ENCODE measurements at places on chromosomes 5 and 9.

DNA sequence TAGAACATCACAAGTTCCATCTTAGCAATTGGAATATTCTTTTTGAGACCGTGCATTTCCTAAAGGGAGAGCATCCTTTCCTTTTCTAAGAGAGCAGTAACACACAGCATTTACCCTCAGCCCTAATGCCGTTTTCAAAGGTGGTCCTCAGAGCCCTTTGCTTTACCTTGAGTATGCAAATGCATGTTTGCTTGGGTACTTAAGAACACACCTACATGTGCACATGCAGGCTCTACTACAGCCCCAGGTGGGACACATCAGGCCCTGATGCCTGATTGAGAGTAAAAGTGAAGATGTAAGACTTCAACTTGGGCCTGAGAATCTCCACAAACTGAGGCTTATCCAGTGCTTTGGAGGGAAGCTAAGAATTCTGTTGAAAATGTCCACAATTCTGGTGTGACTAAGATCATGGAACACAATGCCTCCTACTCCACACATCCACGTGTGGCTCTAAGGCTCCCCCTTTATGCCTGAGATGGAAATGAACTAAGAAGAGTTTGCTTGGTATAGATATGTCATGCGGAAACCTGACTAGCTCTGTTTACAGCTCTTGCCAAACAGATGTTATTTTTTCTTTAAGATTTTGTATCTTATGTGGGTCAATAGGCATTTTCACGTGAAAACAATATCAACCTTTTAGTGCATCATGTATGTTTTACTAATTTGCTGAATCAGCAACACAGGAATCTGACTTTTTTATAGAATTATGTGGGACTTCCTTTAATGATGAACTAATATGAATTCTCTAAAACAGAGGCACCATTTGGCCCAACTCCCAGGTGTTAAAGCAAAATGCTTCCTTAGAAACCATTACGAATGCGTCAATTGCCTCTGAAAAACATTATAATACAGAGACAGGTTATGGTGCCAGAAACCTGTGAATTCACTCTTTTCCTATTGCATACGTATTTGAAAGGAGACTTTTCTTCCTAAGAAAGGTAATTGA, 48.9 kb upstream of the SLC2A8 start:
- DNase-seq, result no peak

DNA sequence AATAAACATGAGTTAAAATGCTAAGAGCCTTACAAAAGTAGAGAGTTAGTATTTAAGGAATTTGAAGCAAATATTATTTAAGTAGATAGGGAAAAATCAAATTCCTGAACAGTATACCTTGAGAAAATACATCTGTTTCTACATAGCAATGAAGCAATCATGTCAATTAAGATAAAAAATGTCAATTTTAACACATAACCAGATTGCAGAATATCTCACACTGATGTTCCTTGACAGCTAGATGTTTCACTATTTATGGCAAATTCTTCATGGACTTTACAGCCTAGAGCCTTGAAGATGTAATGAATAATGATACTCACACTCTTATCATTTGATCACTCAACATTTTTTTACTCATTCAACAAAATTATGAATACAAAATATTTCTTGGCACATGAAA, 708.2 kb upstream of the PTPRD start:
- DNase-seq, result no peak

DNA sequence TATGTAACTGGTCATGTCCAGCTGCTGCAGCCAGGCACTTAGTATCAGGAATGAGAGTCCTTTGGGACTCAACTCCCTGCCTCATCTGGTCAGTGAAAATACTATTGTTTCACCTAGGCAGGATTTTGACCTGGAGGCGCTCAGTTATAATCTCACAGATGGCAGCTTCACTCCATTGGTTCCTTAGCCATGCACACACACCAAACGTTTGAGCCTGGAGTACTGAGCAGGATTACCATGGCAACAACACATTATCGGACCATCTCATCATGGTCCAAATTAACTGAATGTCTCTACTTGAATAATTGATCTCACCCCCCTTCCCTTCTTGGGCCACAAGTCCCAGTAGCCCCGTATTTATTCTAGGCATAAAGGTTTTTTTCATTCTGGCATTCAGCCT, 15.0 kb upstream of the SREK1 start:
- no peak for DNase-seq

DNA sequence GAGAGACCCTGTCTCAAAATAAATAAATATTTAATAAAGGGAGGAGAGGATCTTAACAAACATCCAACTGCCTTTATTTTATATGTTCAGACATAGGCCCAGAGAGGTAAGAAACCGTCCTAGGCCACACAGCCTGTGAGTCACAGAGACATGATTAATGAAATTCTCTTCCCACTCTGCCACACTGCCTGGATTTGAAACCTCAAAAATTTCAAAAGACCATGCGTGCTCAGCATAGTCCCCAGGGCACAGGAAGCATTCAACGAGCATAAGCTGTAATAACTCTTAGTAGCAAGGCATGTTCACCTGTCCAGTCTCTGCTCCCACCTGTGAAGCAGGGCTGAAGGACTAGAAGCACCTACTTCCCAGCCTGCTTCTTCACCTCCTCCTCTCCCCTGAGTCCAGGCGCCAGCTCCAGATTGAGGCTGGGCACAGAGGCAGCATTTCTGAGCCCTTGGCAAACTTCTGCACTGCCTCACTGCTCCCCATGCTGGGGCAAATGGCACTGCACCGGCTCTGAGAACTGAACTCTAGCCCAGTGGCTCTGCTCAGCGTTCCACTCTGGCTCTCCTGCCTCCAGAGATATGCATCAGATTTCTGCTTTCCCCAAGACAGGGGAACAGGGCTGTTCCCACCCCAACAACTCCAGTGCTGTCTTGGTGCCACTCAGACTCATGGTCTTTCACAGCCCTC, 1.1 kb downstream of the FAT2 start:
- no peak for DNase-seq

- DNase-seq, result no peak
Measured at GRCh38 chr5:56961746-56962145, 9.8 kb upstream of the MIER3 start.

- DNase-seq, result no peak
Measured at GRCh38 chr9:73076970-73077369, 74.7 kb upstream of the ANXA1 start.

- no peak for DNase-seq
Measured at GRCh38 chr5:135557076-135557838, 21.5 kb upstream of the NEUROG1 start.

- DNase-seq, result peak; percentile 57
Measured at GRCh38 chr9:6414247-6414641, 1.2 kb downstream of the UHRF2 start.

- DNase-seq, result no peak
Measured at GRCh38 chr9:89358376-89358916, 40.1 kb downstream of the SECISBP2 start.

DNA sequence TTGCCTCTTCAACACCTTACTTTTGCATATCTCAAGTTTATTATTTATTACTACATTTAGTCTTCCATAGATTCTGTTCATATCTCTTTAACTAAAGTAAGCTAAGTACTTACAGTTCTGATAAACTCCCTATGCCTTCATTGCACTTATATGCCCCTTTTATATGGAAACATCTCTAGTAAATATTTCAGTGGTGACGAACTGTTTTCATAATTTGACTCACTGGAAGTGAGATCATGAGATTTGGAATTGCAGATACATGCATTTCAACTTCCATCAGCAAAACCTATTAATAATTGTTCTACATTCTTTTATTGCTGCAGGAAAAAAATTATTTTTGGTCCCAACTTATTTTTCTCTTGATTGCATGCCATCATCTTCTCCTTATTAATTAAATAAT, 263.5 kb downstream of the CD180 start:
- DNase-seq, result no peak

DNA sequence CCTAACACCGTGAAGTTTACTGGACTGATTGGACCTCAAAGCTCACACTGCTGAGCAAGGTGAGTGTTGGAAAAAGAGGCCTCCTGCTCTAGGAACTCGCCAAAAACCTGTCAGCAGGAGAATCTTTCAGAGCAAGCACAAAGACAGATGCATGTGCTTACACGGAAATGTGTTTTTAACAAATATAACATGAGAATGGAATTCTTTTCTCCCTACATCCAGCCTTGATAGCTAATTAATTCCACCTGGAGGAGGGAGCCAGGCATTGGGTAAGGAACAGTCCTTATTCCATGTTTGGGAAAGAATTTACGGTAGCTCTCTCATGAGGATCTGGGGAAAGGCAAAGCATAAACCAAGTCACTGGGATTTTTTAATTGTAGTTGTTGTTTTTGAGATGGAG, 98.8 kb downstream of the KLF4 start:
- DNase-seq, result no peak

DNA sequence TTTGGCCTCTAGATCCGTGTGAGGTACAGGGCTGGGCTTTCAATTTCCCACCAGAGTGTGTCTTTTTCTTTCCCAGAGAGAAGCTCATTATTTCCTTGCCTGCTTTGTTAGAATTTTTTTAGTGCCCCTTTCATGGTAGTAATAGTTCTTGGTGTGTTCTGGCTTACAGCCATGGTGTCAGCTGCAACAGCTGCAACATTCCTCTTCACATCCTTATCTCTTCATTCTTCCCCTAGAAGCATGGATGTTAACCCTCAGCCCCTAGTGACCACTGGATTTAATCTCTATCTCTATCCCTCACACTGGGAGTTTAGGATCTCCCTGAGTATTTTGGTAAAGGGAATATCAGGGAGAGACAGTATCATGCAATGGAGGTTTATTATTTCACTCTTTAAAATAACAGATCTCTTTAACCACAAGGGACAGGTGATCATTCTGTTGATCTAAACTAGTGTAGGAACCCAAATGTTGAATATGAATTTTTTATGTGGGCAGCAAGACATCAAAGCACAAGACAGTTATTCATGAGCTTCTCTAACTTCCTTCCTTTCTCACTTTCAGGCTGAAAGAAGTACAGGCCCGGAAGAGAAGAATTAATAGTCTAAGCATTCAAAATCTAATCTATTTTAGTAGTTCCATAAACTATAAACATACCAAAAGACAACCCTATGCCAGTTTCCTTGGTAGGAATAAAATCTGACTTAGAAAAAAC, 160.2 kb downstream of the FAM170A start:
- no peak for DNase-seq

GRCh38 chr5:172235132-172235780, 41.3 kb downstream of the EFCAB9 start:
- no peak for DNase-seq

DNA sequence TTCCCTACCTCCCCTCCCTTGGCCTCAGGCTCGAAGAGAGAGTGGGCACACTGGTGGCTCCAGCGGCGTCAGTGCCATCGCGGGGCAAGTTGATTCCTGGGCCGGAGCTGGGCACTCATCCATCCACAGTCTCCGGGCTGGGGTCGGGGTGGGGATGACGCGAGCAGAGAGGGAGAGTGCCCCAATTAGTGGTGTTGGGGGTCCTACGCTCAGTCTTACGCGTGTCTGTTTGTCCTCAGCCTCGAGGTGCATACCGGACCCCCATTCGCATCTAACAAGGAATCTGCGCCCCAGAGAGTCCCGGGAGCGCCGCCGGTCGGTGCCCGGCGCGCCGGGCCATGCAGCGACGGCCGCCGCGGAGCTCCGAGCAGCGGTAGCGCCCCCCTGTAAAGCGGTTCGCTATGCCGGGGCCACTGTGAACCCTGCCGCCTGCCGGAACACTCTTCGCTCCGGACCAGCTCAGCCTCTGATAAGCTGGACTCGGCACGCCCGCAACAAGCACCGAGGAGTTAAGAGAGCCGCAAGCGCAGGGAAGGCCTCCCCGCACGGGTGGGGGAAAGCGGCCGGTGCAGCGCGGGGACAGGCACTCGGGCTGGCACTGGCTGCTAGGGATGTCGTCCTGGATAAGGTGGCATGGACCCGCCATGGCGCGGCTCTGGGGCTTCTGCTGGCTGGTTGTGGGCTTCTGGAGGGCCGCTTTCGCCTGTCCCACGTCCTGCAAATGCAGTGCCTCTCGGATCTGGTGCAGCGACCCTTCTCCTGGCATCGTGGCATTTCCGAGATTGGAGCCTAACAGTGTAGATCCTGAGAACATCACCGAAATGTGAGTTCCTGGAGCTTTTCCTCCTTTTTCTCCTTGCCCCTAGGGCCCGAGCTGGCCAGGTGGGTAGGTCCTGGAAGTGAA, 861 bp downstream of the NTRK2 start:
- no peak for DNase-seq

DNA sequence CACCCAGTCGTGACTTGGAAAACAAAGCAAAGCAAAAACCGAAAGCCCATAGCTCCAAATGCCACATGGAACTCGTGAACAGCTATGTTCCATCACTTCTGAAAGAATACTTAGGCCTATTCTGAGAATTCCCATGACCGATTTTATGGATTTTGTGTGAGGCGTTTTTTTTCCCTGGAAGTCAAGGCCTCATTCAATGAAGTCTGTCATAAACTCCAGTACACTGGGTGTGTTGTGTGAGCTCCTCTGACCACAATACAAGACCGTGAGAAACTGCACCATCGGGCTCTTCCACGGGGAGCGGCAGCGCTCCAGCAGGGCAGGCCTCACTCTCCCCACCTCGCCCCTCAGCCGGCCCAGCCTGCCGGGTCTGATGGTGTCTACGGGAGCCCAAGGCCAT, 209.5 kb downstream of the FANCC start:
- no peak for DNase-seq

- no peak for DNase-seq
Measured at GRCh38 chr9:94591876-94592275, 1.7 kb downstream of the FBP2 start.

- DNase-seq, result no peak
Measured at GRCh38 chr5:148107608-148108007, 43.8 kb downstream of the SPINK5 start.

DNA sequence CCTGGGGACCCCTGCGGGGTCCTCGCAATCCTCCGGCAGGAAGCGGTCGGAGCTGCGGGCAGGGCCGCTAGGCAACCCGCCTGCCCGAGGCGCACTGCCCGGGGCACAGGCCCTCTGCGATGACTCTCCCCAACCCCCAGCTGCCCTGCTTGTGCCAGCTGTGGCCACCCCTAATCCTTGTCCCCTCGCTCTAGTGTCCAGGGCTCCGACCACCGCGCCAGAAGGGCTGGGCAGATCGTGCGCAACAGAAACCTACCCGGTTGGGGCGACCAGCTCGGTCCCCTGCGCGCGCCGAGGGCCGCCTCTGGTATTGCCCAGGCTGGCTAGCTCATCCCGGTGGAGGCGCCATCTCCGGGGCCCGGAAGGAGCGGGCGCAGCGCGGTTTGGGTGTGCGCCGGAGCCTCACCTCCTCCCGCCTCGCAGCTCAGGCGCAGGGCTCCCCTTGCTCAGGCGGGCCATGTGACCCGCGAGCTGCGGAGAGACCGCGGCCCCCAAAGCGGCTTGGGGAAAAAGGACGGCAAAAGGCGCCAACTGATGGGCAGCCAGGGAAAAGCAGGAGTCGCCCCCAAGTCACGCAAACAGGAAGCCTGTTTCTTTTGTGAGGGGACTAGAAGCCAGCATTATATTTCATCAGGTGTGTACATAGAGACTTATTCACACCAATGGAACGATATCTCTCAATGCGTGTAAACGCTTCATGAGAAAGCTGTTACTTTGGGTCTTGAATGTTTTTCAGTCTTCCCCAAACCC, 46.8 kb upstream of the RNF20 start:
- no peak for DNase-seq

GRCh38 chr9:82170866-82171265, 182.3 kb downstream of the SPATA31D1 start:
- DNase-seq, result no peak
